ENCODE measurements at places on chromosomes 4 and X. TPM values are rescaled to one million over a fixed set of nuclear protein-coding genes. Genes with fewer than 3 reads are reported as not detected.

The NUDT10 gene
- 0.22 TPM for total RNA-seq

DNA sequence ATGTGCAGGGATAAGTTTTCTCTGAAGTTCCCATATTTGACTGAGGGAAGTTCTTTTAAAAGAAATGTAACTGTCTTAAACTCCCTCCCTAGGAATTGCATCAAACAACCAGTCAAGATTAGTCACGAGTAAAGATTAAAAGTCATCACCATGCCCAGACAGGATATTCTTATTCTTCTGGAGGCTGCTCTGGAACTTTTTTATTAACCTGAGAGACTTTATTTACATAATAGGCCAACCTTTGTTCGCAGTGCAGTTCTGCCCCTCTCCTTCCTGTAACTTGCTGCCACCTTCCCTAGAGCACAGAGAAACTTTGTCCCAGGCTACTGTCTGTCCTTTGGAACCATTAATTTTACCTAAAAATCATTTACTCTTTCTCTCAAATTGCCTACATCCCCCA, 9.8 kb upstream of the HERC3 start:
- no peak for DNase-seq

DNA sequence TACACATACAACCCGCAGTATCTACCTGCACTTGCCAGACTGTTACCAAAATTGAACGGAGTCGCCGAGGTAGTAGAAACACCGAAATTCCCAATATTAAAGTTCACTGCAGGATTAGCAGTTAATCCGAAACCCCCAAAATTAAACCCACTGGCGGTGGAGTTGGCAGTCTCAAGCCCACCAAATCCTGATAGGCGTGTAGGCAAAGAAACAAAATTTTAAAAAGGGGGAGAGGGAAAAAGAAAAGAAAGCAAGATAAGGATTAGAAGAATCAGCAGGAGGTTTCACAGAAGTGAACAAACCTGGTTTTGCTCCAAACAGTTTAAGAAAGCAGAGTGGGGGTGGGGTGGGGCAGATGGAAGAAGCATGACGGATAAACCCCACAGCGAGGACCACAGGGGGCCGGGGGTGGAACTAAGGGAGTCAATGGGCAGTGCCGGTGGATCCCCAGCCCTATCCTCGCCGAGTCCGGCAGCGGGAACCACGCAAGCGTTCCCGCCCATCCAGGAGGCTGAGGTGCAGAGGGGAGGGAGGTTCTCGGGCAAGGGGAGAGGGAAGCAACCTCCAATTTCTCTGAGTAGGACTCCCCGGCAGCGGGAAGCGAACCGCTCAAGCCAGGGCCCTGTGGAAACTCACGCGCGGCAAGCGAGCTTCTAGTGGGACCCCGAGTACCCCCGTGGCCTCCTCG, 599 bp downstream of the NUP54 start:
- DNase-seq, result peak; percentile 58

The IL2RG gene
- not detected for total RNA-seq

- no peak for DNase-seq
These were observed 39.0 kb downstream of the CPLX1 start for GRCh38 chr4:786861-787300.

DNA sequence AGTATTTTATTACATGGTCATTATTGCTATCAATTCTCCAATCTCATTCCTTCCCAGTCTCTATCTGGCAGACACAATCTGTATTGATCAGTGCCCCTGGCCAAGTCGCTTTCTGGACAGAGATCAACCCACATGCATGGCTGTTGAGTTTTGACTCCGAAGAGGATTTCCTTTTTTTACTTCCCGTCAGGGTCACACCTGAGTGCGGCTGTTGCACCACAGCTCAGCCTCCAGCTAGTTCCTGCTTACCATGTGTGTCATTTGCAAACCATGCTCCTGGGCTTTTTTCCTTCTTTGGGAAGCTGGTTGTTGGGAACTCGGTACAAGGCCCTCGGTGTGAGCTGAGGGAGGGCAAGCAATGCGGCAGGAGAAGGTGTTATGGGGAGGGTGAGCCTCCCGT, 11.7 kb downstream of the MAGED2 start:
- no peak for DNase-seq

DNA sequence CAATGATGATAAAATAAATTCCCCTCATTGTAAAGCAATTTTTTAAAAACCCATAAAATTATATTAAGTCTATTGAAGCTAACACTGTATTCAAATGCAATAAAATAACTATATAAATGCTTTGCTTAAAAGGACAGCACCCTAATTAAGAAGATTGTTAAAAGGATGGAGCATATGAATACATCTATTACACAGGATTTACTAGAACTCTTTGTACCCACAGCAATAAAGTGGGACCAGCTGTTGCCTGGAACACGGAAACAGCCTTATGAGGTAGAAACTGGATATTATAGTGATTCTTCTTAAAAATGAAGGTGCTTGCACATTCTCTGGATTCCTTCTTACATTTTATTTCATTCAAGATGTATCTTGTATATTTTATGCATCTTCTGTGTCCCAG, 298.7 kb upstream of the KLF3 start:
- no peak for DNase-seq

DNA sequence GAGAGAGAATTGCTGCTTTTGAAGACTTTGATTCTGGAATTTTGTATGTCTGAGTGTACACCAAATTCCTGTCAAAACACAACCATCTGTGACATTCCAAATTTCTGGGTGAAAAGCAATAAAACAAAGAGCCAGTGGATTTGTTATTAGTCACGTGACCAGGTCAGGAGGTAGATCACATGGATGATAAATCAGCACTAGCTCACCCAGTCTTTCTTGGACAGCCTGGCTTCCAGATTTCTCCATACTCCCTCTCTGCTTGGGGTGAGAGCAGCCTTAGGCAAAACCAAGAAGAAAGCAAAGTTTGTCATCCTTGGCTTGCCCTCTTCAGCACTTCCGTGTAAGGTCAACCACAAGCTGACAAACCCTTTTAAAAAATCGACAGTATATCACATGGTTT, 194.2 kb downstream of the CLCN4 start:
- peak; percentile 82 for DNase-seq

DNA sequence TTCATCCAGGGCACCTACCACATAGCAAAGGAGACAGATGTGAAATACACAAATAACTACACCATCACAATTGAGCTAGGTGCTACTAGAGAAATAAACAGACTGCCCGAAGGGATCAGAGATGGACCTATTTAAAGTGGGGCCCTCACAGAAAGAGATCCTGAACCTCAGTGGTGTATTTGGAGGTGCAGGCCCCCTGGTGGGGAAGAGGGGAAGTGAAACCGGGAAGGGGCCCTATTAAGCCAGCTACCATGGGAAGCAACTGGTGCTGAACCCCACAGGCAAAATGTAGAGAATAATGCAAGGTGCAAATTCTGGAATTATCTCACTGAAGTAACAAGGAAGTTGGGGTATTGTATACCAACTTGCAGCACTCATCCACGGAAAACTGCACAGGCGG, 78.6 kb upstream of the FAM9A start:
- peak; percentile 20 for DNase-seq

DNA sequence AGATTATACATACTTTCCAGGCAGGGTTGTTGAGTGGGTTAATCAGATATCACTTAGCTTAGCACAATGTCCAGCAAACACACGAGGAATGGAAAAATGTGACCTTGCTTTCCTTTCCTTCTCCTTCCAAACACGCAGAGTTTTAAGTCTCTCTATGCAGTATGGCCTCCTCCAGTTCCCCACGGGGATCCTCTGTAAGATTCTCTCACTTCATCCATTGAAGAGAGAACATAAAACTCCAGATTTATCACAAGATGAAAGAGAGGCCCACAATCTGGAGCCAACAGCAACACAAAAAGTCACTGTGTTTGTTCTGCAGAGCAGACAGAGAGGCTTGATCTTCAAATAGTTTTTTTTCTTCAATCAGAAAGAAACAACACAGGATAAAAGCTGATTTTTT, 336.8 kb upstream of the CLNK start:
- no peak for DNase-seq

DNA sequence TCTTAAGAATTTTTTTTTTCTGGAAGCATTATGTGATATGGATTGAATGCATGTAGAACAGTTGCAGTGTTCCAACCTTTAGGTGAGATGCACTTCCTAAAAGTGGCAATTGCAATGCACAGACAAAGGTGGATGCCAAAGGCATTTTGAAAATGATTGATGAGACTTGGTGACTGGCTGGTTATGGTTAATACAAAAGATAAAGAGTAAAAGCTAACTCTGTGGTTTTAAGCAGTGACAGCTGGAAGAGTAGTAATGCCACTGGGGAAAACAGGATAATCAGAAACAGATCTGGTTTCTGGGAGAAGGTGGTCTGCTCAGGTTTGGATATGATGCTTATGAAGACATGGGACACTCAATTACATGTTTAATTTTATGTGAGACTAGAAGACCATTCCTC, 345.6 kb downstream of the RPA4 start:
- no peak for DNase-seq

The CCNB3 gene
- 0.33 TPM for total RNA-seq

The MRFAP1 gene
- 200 TPM for total RNA-seq

The TXK gene
- 0.92 TPM for total RNA-seq

DNA sequence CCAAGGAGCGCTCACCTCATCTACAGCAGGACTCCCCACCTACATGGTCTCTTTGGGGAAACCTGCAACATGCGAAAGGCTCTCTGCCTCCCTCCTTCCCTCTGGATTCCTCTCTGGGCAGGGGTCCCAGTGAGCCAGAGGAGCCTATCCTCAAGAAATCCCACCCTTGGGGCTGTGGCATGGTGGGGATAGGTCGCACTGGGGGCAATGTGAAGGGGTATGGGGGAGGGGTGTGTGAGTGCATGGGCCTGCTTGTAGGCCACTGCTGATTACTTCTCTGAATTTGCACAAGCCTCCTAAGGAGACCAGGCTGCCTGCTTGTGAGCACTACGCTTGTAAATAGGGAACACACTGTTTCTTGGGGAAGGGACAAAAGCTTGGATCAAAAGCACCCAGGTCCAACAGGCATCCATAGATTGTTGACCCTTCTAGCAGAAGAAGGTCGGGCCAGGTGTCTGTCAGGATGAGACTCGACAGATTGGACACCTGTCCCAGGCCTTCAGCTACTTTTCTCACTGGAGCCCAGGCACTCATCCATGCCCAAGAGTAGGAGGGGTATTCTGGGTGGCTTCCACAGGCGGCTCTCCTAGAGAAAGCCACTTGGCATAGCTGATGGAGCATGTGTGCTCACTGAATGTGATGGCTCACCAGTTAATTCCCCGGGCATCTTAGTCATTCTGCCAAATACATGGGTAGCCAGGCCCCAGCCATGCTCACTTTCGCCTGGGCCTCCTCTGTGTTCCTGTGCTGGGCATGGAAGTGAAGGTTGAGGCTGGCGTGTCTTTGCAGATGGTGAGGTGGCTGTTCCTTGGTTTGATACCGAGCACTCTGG, 75.0 kb downstream of the NBDY start:
- no peak for DNase-seq

DNA sequence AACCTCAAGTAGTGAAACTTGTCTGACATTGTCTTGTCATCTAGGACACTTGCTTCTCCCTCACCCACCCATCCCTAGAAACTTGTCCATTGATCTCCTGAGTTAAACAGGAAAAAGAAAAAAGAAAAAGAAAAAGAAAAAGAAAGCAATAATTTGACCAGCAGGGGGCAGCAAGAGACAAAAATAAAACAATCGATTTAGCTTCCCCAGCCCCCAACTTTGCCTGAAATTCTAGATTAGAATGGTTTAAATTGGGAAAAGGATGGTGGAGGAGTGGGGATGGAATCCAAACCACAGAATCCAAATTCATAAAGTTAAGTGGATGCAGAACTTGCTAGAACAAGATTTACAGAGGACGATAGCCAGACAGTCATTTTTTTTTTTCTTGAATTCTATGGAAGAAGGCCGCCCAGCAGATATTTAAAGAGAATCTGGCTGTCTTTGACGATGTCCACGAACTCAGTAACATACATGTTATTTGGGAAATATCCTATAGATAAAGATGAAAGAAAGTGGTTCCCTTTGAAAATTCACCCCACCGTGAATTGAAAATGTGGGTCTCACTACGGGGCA, 282.9 kb downstream of the USP46 start:
- DNase-seq, result peak; percentile 77

The NKX3-2 gene
- total RNA-seq, result 0.07 TPM

All from PC-3 (cell line).